ENCODE measurements at places on chromosomes 4 and X. TPM values are rescaled to one million over a fixed set of nuclear protein-coding genes. Genes with fewer than 3 reads are reported as not detected.

Gene CTAG1A
- not detected for total RNA-seq

Gene HSD17B13
- total RNA-seq, result 0.26 TPM

Gene PRR32
- not detected for total RNA-seq

Gene FAT4
- not detected for total RNA-seq

Gene PDCL2
- not detected for total RNA-seq
